ENCODE measurements at places on chromosomes 2 and 18. TPM values are rescaled to one million over a fixed set of nuclear protein-coding genes. Genes with fewer than 3 reads are reported as not detected.
A peak's percentile ranks its signal among the peaks of the same experiment; 100 is the strongest.

GRCh38 chr2:97708608-97709007 lies 4.8 kb upstream of the ZAP70 start:
- no peaks in the 10 kb centered on the region for H3K27me3 ChIP-seq
- H3K4me1 ChIP-seq = no peaks in the 10 kb centered on the region
- H3K36me3 ChIP-seq = no peaks in the 10 kb centered on the region
- peak; percentile 3 for DNase-seq
- H3K4me3 ChIP-seq = no peak overlapping the region

DNA sequence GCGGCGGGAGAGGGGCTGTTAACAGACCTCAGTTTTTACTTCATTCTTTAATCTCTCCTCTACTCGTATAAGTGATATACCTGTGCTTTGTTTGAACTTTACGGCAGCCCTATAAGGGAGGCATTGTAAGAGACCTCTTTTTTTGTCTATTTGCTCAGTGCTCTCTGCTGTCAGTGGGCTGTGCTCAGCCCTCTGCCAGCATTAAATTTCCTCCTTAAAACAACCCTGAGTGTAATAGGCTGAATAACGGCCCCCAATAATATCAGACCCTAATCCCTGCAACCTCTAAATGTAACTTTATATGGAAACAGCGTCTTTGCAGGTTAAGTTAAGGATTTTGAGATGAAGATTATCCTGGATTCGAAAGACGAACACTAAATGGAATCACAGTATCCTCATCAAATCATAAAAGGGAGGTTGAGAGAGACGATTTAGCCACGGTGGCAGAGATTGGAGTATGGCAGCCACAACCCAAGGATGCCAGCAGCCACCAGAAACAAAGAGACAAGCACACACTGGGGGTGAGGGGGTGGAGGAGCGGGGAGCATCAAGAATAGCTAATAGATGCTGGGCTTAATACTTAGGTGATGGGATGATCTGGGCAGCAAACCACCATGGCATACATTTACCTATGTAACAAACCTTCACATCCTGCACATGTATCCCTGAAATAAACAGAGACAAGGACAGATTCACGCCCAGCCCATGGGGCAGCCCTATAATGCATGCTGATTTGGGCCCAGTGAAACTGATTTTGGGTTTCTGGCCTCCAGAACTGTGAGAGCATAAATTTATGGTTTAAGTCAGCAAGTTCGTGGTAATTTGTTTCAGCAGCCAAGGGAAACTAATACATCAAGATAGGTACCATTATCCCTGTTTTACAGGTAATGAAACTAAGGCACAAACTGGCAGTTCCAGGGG lies 894 bp upstream of the FARSB start:
- H3K27me3 ChIP-seq = no peaks in the 10 kb centered on the region
- peak overlapping the region; percentile 21 for H3K4me3 ChIP-seq
- H3K36me3 ChIP-seq = no peaks in the 10 kb centered on the region

- H3K27me3 ChIP-seq = peaks cover 23% of the 10 kb centered on the region
- H3K36me3 ChIP-seq = no peaks in the 10 kb centered on the region
- H3K4me1 ChIP-seq = peaks cover 13% of the 10 kb centered on the region
- no peak overlapping the region for H3K4me3 ChIP-seq
These were observed 70.6 kb downstream of the CTAGE1 start for GRCh38 chr18:22346953-22347605.

- DNase-seq = no peak
- no peaks in the 10 kb centered on the region for H3K36me3 ChIP-seq
- H3K27me3 ChIP-seq = no peaks in the 10 kb centered on the region
- H3K27ac ChIP-seq = peak overlapping the region; percentile 13
- H3K4me3 ChIP-seq = no peak overlapping the region
These were observed 31.8 kb downstream of the PRKCE start for GRCh38 chr2:45683292-45683691.

DNA sequence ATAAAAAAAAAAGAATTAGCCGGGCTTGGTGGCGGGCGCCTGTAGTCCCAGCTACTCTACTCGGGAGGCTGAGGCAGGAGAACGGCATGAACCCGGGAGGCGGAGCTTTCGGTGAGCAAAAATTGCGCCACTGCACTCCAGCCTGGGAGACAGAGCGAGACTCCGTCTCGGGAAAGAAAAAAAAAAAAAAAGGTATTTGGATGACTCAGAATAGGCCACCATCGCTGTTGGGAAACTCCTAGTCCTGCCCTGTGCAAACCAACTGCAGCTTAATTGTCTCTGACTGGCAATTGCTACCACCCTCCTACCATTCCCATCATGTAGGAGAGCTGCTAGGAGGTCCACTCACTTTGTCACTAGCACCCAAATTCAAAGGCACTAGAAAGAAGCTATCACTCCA lies 43.5 kb downstream of the ATP8B1 start:
- no peak for DNase-seq
- H3K27me3 ChIP-seq = no peaks in the 10 kb centered on the region
- H3K4me1 ChIP-seq = peaks cover 4% of the 10 kb centered on the region

GRCh38 chr2:126220331-126220730 lies 435.6 kb upstream of the GYPC start:
- no peak overlapping the region for H3K27ac ChIP-seq
- H3K36me3 ChIP-seq = no peaks in the 10 kb centered on the region
- H3K4me3 ChIP-seq = no peak overlapping the region
- no peak for DNase-seq
- no peaks in the 10 kb centered on the region for H3K27me3 ChIP-seq

- H3K36me3 ChIP-seq = no peaks in the 10 kb centered on the region
- no peak overlapping the region for H3K4me3 ChIP-seq
- no peak for DNase-seq
These were observed 9.4 kb downstream of the RNU2-63P start for GRCh38 chr2:88006912-88007439.

- H3K4me1 ChIP-seq = peaks cover 22% of the 10 kb centered on the region
- H3K27me3 ChIP-seq = peaks cover 69% of the 10 kb centered on the region
- no peak overlapping the region for H3K4me3 ChIP-seq
- H3K36me3 ChIP-seq = no peaks in the 10 kb centered on the region
- DNase-seq = peak; percentile 12
These were observed 1.2 kb downstream of the ALK start for GRCh38 chr2:29920130-29920577.

GRCh38 chr2:3603536-3604206 lies 8.8 kb downstream of the COLEC11 start:
- no peaks in the 10 kb centered on the region for H3K36me3 ChIP-seq
- no peaks in the 10 kb centered on the region for H3K27me3 ChIP-seq

DNA sequence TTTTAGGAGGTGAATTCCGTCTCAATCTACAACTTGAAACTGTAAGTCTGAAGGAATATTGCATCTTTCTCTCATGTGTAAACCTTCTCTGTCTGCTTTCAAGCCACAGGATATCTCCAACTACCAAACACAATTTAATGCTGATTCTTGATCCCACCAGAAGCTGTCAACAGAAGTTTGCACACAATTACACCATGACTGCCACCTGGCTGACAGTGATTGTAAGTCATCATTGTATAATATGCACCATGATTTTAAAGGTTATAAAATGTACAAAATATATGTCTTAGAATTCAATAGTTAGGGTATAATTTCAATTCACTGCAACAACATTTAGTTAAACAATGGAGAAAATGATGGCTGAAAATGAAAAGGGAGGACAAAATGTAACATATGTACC lies 18.4 kb downstream of the PREPL start:
- H3K4me3 ChIP-seq = no peak overlapping the region
- no peak overlapping the region for H3K27ac ChIP-seq
- no peaks in the 10 kb centered on the region for H3K4me1 ChIP-seq
- peaks cover 51% of the 10 kb centered on the region for H3K36me3 ChIP-seq
- no peaks in the 10 kb centered on the region for H3K27me3 ChIP-seq

- peaks cover 3% of the 10 kb centered on the region for H3K4me1 ChIP-seq
- DNase-seq = no peak
- H3K27ac ChIP-seq = peak overlapping the region; percentile 51
- H3K36me3 ChIP-seq = no peaks in the 10 kb centered on the region
- no peaks in the 10 kb centered on the region for H3K27me3 ChIP-seq
These were observed 87.6 kb downstream of the ALPK2 start for GRCh38 chr18:58541146-58541788.

SAG gene
- total RNA-seq = not detected

ATAD2B gene
- total RNA-seq = 42.7 TPM

TMEM169 gene
- not detected for total RNA-seq

SPHKAP gene
- 0.16 TPM for total RNA-seq

Data from transverse colon (tissue), 4 donors.